ENCODE measurements at places on chromosomes 1 and 21. TPM values are rescaled to one million over a fixed set of nuclear protein-coding genes. Genes with fewer than 3 reads are reported as not detected.
A peak's percentile ranks its signal among the peaks of the same experiment; 100 is the strongest.

DNA sequence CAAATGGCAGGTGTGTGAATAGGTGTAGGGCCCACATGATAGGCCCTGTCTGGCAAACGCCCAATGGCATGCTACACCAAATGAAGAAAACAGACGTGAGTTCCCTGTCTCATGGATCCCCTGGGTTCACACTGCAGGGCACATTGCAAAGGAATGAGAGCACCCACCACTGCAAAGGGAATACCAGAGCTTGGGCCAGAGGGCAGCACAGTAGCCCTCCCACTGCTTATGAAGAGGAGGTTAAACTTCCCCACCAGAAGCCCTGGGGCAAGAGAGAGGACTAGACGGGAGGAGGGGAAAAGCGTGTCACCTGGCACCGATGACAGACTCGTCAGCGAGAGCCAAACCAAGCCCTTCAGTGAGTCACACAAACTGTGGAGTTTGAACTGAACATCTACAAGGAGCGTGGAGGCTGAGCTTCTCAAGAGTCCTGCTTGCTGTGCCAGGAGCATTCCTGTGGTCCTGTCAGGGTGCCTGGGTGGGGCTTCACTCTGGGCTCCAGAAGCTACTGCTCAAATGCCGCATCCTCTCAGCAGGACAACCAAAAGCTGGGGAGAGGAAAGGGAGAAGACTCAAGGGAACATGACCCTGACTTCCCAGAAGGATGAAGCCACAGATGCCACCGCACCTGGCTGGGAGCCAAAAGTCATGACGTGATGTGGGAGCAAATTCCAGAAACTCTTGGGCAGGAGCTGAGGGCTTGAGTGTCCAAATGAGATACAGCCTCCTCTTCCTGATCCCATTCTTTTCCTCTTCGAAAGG, 61.1 kb downstream of the TOMM20 start:
- DNase-seq: peak; percentile 88

DNA sequence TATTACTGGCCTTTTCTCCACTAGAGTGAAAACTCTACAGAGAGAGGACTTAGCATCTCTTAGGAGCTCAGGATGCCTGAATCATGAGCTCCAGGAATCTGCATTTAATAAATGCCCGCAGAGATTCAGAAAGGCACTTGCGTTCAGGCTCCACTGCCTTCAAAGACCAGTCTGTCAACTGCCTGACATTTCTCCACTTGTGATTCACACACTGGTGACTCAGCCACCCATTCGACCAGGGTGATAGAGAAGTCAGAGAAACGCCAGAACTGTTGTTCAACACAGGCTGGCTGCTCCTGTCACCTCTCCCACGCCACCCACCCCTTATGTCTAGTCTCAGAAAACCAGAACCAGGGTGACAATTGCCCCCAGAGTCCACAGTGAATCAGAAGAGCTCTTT, 26.9 kb upstream of the LBR start:
- no peak for DNase-seq

Gene CD164L2
- total RNA-seq: 0.51 TPM

DNA sequence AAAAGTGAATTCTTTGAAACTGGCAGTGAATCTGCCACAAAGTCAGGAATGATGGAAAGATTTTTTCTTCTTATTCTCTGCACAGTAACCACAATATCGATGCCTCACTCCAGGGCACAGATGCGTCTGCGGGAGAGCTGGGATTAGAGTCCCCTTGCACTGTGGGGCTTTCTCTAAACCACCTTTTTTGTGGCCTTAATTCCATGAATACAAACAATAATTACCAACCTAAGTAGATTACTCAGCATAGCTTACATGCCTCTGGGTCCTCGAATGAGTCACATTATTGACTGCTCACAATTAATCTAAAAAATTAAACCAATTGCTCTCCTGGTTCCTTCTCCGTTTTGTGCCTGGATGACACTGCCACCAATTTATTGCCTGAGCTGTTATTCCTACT, 125.8 kb downstream of the KAZN start:
- DNase-seq: no peak

Gene FGR
- total RNA-seq: 2.3 TPM

Gene OR2L3
- total RNA-seq: not detected

GRCh38 chr1:31798086-31798432, 17.8 kb downstream of the SPOCD1 start:
- DNase-seq: no peak

GRCh38 chr1:188169971-188170370, 1341.2 kb downstream of the PLA2G4A start:
- no peak for DNase-seq

Gene C8A
- not detected for total RNA-seq

DNA sequence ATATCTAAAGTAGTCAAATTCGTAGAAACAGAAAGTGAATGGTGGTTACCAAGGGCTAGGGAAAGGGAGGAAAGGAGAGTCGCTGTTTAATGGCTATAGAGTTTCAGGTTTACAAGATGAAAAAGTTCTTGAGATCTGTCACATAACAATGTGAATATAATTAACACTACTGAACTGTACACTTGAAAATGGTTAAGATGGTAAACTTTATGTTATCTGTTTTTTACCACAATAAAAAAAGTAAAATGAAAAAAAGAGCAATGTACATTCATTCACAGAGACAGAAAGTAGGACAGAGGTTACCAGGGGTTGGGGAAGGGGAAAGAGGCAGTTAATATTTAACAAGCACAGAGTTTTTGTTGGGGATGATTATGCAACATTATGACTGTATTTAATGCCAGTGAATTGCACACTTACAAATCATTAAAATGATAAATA, 53.3 kb upstream of the SEC16B start:
- DNase-seq: no peak

DNA sequence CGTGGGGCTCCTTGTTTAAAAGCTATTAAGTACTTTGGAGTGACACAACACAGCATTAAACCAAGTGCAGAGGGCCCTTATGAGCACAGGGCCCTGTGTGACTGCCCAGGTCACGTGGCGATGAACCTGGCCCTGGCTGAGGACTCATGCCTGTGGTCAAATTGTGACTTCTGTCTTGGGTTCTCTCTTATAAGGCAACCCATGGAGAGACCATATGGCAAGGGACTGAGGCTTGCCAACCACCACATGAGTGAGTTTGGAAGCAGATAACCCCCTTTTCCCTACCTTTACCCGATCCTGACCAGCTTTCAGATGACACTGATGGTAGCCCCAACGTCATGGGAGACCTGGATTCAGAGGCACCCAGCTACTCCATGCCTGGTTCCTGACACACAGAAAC, 140.5 kb downstream of the ZBTB18 start:
- no peak for DNase-seq

DNA sequence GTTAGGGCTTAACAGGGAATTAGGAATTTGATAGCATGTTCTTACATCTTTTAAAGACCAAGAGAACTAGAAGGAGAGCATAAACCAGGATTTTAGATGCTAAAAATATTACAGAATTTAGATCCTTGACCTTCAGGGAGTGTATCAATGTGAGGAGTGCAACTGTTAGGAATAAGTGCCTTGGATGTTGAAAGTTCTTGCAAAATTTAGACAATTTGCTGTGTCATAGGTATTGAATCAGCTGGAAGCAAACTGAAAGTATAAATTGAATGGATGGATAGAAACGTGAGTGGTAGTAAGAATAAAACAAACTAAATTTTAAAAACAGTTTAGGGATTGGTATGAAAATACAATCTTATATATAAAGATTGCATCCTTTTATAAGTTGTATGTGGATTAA, 27.7 kb downstream of the PPP1R12B start:
- DNase-seq: no peak

Gene DNALI1
- 3.2 TPM for total RNA-seq

DNA sequence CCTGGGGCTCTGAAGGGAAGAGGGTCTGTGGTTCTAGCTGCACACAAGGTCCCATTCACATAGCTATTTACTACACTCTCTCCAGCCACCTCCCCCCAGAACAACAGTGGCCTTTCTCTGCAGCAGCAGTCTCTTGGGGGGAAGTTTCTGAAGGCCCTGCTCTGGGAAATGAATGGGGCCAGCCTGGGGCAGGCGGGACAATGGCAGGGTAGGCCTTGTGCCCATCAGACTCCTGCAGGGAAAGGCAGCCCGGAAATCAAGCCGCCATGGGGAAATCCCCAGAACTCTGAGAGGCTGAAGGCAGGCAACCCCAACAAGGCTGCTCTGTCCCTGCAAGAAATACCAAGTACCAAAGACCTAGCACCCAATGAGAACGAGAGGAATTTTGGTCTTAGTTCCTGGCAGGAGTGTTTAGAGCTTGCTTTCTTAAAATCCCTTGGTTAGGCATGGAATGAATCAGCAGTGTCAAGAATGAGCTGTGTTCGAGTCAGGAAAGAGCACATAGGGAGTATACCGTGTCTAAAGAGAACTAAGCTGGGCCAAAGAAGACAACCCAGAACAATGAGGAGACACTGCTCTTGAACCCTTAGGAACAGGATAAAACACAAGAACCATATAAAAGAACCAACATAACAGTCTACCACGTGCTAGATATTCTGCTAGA, 11.3 kb downstream of the ARHGEF11 start:
- no peak for DNase-seq

DNA sequence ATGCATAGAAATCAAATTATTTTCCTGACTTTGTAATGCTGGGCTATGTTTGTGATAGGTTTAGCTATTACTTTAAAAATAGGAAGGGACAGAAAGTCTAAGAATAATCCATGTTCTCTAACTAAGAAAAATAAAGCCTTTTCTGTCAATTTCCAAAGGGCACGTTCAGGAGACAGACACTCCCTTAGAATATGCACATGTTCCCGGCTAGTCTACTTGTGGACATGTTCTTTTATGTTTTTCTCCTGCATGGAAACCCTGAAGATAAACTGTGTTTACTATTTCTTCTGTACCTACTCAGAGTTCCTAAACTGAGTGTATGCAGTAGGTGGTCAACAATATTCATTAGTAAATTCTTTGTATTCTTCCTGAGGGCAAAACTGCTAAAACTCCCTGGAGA, 12.5 kb downstream of the PSMB4 start:
- no peak for DNase-seq

GRCh38 chr21:33265664-33266049, 510 bp upstream of the IL10RB start:
- DNase-seq: peak; percentile 51

Gene MX2
- 6.3 TPM for total RNA-seq

GRCh38 chr1:184881941-184882913, 92.1 kb downstream of the NIBAN1 start:
- DNase-seq: no peak

Gene NKAIN1
- total RNA-seq: not detected

DNA sequence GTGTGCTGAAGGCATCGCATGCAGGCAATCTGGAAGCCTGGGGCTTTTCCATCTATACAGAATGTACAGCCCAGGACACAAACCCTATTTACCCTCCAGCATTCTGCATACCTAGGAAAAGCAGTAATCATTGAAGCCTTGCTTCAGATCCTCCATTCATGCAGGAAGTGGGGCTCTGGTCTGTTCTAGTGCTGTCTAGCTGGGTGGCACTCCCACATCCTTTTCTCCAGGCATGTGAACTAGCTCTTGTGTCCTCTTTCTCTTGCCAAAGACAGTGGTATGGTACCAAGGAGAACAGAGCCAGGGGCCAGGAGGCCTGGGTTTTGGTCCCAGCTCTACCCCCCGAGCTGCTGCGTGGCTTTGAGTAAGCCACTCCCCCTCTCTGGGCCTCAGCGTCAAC, 21.7 kb downstream of the LRP8 start:
- DNase-seq: no peak

Gene S100B
- 42.2 TPM for total RNA-seq

DNA sequence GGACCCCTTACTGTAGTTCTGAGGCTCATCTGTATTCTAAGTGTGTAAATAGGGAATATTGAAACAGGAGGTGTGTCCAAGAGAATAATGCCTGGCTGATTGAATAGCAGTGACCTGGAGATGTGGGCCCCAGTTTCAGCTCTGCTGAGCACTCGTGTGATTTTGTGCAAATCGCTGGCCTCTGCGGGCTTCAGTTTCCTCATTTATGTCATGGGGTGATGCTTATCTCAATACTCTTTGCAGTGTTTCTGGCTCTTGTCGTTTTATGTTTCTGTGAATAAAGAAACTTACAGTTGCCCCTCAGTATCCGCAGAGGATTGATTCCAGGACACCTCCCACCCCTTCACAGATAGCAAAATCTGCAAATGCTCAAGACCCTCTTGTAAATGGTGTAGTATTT, 5.0 kb downstream of the COG2 start:
- DNase-seq: no peak

DNA sequence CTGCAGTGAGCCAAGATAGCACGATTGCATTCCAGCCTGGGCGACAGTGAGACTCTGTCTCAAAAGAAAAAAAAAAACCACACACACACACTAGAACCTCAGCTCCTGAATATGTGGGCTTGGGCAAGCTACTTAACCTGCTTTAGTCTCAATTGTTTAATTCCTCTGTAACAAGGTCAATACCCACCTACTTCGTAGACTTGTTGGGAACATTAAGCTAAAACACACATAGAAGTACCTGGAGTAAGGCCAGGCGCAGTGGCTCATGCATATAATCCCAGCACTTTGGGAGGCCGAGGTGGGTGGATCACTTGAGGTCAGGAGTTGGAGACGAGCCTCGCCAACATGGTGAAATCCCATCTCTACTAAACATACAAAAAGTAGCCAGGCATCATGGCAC, 77.1 kb downstream of the CLSTN1 start:
- DNase-seq: no peak

GRCh38 chr1:153610334-153610733, 2.6 kb downstream of the S100A16 start:
- no peak for DNase-seq

- DNase-seq: peak; percentile 77
Observed at GRCh38 chr1:202076050-202076511, 46.6 kb upstream of the GPR37L1 start.

GRCh38 chr21:34197561-34197960, 124.2 kb downstream of the MRPS6 start:
- no peak for DNase-seq

DNA sequence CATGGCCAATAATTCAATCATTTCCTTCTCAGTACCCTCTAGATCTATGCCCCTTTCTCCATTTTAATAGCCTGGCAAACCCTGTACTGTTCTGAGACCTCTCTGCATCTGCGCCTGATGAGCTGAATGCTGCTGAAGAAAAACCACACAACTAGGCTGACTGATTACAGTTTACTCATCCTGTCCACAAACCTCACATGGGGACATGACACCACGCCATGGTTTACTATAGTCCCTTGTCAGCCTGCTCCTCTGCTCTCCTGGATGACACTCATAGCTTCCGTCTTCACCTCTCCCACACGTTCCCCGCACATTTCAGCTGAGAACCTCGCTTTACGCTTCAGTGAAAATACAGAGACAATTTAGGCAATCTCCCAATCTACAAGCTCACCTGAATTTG, 59.7 kb downstream of the DESI2 start:
- DNase-seq: no peak

DNA sequence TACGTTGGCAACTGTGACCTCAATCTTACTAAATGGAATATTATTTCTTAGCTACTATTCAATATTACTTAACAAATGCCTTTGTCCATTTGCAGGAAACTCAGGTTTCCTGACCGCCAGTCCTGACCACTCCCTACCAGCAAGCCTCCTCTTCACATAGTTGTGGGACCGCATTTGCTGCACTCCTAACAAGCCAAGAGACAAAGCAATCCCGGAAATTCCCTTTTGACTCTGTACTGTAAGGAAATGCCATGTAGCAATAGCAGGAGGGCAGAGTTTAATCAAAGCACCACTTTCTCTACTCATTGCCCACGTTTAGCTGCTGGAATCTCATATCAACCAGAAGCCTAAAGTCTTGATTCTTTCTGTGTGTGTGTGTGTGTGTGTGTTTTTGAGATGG, 28.1 kb upstream of the ACBD6 start:
- no peak for DNase-seq

Gene OR2W3
- total RNA-seq: 1.2 TPM

Gene NGF
- total RNA-seq: 1.6 TPM

Gene PGLYRP4
- not detected for total RNA-seq

- DNase-seq: no peak
Observed at GRCh38 chr21:35509001-35509704, 460.1 kb upstream of the RUNX1 start.

GRCh38 chr1:21801100-21801499, 11.0 kb upstream of the LDLRAD2 start:
- DNase-seq: no peak

Measured in mucosa of descending colon (tissue), 3 donors.